ENCODE measurements at places on chromosomes 12 and 14. TPM values are rescaled to one million over a fixed set of nuclear protein-coding genes. Genes with fewer than 3 reads are reported as not detected.

Gene APOF
- 0.09 TPM for polyA plus RNA-seq

DNA sequence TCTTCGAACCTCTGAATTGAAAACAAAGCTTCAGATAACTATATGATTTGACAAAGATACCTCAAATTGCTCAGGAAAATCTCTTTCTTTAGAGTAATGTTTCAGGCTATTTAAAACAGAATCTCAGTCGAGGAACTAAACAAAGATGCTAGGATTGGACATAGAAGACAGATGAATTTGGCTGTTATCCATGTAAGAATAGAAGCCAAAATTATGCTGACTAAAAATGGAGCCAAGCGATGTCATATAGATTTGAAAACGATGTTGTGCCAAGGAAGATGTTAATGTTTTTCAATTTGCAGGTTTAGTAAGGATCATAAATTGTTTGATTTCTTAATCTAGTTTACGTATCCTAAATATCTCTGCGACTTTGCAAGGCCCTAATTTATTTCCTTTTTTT, 295.9 kb downstream of the FOXG1 start:
- DNase-seq, result no peak

DNA sequence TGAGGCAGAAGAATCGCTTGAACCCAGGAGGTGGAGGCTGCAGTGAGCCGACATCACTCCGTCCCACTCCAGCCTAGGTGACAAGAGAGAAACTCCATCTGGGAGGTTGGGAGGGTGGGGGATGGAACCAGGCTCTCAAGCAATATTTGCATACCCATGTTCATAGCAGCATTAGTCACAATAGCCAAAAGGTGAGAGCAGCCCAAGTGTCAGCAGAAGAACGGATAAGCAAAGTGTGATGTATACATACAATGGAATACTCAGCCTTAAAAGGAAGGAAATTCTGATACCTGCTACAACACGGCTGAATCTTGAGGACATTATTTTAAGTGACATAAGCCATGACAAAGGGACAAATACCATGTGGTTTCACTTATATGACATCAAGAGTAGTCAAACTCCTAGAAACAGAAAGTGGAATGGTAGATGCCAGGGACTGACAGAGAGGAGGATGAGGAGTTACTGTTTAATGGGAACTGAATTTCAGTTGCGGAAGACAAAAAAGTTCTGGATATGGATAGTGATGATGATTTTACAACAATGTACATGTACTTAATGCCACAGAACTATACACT, 11.6 kb downstream of the DAD1 start:
- no peak for DNase-seq

DNA sequence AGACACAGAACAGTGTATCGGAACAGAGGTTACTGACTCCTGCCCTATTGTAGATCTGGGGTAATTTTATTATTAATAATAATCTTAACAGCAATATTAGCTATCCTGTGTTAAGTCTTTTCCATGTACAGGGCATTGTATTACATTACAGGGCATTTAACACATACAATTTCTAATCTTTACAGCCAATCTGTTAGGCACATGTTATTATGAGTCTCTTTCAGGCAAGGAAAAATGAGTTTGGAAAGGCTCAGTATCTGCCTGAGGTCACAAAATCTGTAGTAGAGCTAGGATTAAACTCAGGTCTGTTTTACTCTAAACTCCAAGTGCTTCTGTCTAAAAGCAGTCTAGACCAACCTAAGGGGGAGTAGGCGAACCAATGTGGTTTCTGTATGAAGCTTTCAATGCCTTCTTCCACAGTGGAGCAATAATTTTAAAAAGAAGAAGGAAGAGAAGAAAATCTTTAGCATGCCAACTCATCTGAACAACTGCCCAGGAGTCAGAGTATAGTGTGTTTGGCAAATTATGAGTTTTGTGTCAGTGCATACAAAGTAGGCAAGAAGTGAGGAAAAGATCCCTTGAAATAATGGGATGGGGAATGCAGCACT, 192.6 kb downstream of the CHST11 start:
- DNase-seq, result no peak

GRCh38 chr12:114186241-114187002, 219.5 kb downstream of the TBX5 start:
- no peak for DNase-seq

GRCh38 chr14:89755816-89756215, 198.7 kb downstream of the EFCAB11 start:
- no peak for DNase-seq

Gene SPTB
- polyA plus RNA-seq, result 19.2 TPM

GRCh38 chr14:52701223-52701622, 5.8 kb upstream of the PSMC6 start:
- DNase-seq, result no peak

Gene SDS
- 0.44 TPM for polyA plus RNA-seq

- DNase-seq, result no peak
Observed at GRCh38 chr12:3105690-3106479, 28.7 kb downstream of the TSPAN9 start.

Gene SAMD15
- 6.7 TPM for polyA plus RNA-seq

Gene KRT3
- not detected for polyA plus RNA-seq

- no peak for DNase-seq
Observed at GRCh38 chr12:50566066-50566465, 61.3 kb downstream of the DIP2B start.

- no peak for DNase-seq
Observed at GRCh38 chr12:125564753-125565152, 499.5 kb downstream of the AACS start.

DNA sequence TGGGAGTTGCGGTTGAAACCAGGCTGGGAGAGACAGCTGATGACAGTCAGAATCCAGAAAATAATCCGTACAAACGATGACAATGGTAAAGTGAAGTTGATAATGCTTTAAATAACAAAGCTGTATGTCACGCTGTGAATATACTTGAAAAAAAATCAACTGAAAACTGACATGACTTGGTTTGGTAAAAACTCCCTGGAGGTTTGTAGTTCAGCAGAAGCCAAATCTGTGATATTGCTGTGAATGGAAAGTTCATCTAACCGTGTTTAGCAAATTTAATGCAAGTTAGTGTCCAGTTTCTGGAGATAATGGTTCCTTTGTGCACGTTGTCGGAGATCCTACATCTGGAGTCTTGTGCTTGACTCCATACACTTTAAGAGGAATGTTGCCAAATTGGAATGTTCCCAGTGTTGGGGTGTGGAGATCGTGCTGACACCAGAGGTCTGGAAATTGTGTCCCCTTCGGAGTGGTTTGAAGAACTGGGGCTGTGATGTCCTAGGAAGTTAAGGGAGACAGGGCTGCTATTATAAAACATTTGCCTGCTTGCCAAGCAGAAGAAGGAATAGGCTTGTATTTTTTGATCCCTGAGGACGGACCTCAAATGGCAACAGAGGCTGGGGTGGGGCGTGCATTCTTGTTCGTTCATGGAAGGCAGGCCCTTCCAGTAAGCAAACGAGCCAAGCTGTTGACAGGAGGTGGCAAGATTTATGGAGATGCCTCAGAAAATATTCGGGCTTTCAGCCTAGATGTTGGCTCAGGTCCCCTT, 30.6 kb downstream of the PPFIBP1 start:
- no peak for DNase-seq

DNA sequence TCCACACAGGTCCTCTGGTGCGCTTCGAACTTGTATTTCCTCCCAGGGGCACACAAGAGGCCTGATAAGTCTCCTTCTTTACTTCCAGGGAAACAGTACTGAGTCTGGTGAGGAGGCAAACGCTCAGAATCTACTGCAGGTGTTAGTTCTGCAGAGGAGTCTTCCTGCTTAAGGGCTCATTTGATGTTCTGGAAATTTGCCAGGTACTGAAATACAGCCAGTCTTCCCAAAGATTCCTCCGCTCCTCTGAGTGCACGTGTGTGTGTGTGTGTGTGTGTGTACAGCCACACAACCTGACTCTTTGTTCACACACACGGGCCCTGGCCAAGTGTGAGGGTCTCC, 92.0 kb downstream of the FBXL14 start:
- no peak for DNase-seq

- no peak for DNase-seq
Observed at GRCh38 chr12:30286345-30286926, 409.2 kb downstream of the IPO8 start.

Gene KLRG1
- polyA plus RNA-seq, result 1.8 TPM

GRCh38 chr14:36452860-36453259, 67.2 kb downstream of the NKX2-1 start:
- DNase-seq, result no peak

DNA sequence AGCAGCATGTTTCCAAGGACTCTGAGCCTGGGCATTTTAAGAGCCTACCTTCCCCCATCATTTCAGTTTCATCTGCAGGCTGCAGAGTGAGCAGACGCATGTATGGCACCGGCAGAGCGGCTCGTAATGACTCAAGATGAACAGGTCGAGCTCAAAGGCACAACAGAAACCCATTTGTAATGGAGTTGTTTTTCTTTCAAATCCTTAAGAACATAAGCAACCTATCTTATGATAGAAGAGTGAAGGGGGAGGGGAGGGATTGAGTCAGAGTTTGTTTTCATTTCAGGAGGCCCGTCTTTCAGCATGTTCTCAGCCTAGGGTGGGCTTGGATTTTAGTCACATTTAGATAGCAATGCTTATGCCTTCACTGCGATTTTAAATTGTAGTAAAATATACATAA, 54.9 kb upstream of the CISTR start:
- DNase-seq, result no peak

- no peak for DNase-seq
Observed at GRCh38 chr14:105249182-105250007, 1.1 kb downstream of the BTBD6 start.

- DNase-seq, result peak; percentile 1
Observed at GRCh38 chr14:24481622-24482324, 26.3 kb downstream of the CMA1 start.

DNA sequence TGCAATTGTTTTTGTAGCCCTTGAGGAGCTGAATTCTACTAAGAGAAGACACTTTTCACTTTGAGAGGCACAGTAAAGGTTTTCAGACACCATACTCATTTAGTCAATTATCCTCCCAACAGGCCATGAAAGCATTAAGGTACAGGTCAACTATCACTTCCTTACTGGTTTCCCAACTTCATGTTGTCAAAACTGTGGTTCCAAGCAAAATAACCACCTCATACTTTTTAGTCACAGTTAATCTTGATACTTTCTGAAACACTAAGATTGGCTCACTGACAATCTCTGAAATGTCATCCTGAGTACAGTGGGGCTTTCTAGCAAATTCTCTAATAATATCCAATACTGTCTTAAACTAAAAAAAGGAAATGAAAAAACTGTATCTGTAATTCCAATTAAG, 71.7 kb downstream of the SLC2A13 start:
- no peak for DNase-seq

DNA sequence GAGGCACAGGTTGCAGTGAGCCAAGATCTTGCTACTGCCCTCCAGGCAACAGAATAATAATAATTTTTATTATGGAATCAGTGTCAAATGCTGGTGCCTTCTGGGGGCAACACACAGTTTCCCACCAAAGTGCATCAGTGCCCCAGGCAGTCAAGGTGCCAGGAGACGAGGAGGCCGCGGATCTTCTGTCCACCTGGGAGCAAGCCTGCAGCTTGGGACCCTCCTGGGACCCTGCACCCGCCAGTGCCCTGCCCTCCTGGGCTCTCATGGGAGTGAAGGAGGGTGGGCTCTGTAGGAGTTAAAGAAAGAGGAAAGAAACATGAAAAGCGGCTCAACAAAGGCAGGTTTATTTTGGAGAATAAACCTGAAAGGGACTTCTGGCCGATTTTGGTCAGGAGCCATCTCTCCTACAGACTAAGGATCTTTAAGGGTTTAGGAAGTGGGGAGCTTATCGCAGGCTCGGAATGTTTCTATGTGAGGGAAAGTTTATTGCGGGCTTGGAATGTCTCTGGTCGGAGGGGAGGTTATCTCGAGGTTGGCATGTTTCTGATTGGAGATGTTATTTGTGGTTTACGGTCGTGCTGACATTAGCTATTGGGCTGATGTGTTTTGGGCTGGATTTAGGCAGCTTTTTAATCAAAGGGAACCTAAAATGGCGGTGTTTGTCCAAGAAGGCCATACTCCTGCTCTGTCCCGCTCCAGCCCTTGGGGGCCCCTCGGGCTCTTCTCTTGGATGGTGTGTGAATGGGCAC, 1.1 kb upstream of the ASPG start:
- peak; percentile 34 for DNase-seq

Gene SRRM4
- 0.03 TPM for polyA plus RNA-seq

- DNase-seq, result no peak
Observed at GRCh38 chr12:67892259-67893021, 96.8 kb upstream of the IFNG-AS1 start.

DNA sequence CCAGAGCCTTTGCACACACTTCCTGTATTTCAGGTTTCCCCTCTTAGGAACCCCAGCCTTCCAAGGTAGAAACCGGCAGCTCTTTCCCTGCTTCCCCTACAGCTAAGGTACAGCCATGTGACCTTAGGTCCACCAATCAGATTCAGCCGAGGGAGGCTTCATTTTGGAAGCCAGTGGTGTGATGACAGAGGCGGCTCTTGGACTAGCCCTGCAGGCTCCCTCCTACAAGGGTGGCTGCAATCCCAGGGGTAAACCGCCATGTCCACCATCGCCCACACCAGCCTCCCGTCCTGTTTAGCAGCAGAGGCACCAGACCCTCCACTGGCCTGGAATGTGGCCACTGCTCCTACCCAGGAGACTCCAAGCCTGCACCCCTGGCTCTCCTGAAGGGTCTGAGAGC, 65.6 kb downstream of the SERPINA3 start:
- DNase-seq, result no peak

Gene KRT4
- polyA plus RNA-seq, result 0.56 TPM

GRCh38 chr12:115332945-115333344, 649.0 kb upstream of the TBX3 start:
- DNase-seq, result no peak

GRCh38 chr12:92911339-92911738, 17.8 kb downstream of the EEA1 start:
- no peak for DNase-seq

DNA sequence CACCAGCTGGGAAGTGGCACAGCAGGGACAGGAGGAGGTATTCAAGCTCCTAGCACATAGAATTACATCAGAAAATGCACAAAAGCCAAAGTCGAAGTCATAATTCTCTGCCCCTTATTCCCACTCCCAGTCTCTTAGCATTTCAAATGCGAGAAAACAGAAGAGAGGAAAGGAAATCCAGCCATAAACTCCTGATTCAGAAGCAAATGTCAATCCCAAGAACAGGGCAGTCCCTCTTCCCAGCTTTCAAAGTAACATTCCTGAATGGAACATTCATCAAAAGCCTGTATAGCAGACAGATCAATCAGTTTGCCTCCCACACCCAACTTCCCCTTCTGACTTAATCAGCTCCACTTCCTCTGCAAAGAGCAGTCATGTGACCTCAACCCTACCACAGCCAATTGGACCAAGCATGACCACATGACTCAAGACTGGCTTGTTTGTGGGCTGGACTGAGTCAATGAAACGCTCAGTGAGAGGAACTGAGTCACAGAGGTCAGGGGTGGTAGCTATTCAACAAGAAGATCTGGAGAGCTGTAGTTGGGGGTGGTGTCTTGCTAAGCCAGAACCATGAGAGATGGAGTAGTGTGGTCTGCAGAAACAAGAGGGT, 41.4 kb upstream of the TUNAR start:
- DNase-seq, result no peak

Gene KRT85
- polyA plus RNA-seq, result not detected

- DNase-seq, result no peak
Observed at GRCh38 chr12:79818856-79819255, 116.0 kb downstream of the PPP1R12A start.

Data from left renal cortex interstitium (tissue), 4 donors.